NCI-H748 treated with DMSO at 0.1 percent for 48 hours (cell line): ENCODE measurements at places on chromosomes 3 and 15.

DNA sequence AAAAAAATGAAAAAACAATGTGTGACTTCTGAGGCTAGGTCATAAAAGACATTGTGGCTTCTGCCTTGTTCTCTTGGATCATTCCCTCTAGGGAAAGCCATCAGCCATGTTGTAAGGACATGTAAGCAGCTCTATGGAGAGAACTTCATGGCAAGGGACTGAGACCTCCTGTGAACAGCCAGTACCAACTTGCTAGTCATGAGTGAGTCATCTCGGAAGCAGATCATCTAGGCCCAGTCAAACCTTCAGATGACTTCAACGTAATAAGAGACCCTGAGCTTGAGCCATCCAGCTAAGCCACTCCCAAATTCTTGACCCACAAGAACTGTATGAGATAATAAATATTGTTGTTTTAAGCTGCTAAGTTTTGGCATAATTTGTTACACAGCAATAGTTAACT is 4.9 kb downstream of the MON1A start:
- no peak for DNase-seq

GRCh38 chr3:89373434-89373833 is 266.0 kb downstream of the EPHA3 start:
- no peak for DNase-seq

GRCh38 chr3:48426944-48427629 is 2.8 kb downstream of the PLXNB1 start:
- DNase-seq: no peak

GRCh38 chr3:182732232-182733015 is 60.9 kb upstream of the ATP11B start:
- no peak for DNase-seq

DNA sequence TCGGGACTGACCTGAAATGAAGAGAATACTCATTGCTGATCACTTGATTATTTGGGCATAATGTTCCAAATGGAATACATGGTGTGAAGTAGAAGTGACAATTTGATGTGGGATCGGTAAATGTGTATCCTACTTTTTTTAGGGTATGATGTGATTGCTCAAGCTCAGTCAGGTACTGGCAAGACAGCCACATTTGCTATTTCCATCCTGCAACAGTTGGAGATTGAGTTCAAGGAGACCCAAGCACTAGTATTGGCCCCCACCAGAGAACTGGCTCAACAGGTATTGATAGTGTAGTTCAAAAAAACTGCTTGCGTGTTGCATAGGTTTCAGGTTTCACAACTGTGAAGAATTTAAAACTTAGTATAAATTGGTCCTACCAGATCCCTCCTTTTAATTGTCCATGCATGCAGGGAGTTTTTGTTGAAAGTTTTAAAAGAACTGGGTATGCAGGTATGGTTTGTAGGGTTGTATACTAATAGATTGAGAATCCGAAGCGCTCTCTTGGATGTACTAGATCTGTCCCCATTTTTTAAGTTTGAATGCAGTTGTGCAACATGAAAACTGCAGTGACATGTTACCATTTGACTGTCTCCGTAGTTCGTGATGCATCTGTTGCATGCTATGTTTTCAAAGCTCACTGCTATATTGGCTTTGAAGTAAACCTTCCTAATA is 1.6 kb downstream of the EIF4A2 start:
- DNase-seq: no peak

DNA sequence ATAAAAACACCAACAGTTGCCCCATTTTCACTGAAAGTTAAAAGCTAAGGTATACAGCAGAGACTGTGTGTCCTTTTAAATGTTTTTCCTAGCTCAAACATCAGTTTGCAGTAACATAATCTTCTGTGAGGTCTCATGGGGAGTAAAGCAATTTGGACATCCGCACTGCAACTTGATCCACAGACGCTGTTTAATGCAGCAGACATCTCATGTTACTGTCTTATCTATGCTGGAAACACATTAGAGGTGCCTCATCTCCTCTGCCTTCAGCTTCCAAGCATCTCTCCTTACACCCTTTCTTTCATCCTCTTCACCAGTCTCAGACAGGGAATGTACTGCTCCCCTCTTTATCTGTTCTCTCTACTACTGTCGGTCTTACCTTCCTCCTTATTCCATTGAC is 53.7 kb upstream of the ATP11B start:
- peak; percentile 13 for DNase-seq

- DNase-seq: no peak
Observed at GRCh38 chr3:22977650-22978289, 225.4 kb upstream of the UBE2E2 start.

DNA sequence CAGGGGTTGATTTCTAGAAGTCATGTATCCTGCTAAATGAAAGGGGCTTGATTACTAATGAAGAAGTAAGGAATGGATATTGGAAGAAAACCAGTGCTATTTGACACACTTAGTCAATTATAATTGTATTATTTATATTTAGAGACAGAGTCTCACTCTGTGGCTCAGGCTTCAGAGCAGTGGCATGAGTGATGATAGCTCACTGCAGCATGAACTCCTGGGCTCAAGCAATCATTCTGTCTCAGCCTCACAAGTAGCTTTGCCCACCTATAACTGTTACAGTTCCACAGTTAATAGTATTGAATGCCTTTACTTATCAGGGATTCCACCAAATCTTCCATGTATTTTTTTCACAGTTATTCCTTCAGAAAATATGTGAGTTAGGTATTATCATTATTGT is 432.0 kb upstream of the TGFBR2 start:
- DNase-seq: no peak

GRCh38 chr15:77852241-77853007 is 219.7 kb upstream of the LINGO1 start:
- DNase-seq: no peak

- no peak for DNase-seq
Observed at GRCh38 chr15:72820278-72820677, 36.7 kb upstream of the ADPGK start.

GRCh38 chr3:99332718-99333117 is 305.7 kb upstream of the COL8A1 start:
- no peak for DNase-seq

GRCh38 chr3:116242825-116243224 is 202.5 kb downstream of the LSAMP start:
- DNase-seq: no peak
